ENCODE measurements at places on chromosomes 13 and 19.
A peak's percentile ranks its signal among the peaks of the same experiment; 100 is the strongest.

GRCh38 chr19:55392820-55393761 lies 7.4 kb downstream of the RPL28 start:
- DNase-seq = peak; percentile 27

- no peak for DNase-seq
These were observed 35.0 kb upstream of the KLF2 start for GRCh38 chr19:16289594-16289993.

GRCh38 chr13:31069808-31070534 lies 91.7 kb downstream of the HSPH1 start:
- no peak for DNase-seq

DNA sequence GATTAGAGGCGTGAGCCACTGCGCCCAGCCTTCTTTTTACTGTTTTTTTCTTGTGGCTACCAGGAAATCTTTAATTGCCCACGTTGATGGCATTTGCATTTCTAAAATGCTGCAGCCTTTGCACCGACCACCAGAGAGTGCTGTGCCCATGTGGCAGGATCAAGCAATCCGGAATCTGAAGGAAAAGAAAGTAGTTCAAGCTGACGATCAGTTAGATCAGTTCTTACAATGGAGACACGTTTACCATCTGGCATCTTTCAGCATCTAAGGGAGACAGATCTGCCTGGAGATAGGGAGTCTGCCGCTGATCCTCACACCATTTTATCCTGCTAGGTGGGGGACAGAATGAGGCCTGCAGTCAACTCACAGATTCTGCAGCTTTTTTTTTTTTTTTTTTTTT lies 19.9 kb downstream of the TINCR start:
- DNase-seq = peak; percentile 67

- no peak for DNase-seq
These were observed 646 bp upstream of the SLC10A2 start for GRCh38 chr13:103066781-103067345.

DNA sequence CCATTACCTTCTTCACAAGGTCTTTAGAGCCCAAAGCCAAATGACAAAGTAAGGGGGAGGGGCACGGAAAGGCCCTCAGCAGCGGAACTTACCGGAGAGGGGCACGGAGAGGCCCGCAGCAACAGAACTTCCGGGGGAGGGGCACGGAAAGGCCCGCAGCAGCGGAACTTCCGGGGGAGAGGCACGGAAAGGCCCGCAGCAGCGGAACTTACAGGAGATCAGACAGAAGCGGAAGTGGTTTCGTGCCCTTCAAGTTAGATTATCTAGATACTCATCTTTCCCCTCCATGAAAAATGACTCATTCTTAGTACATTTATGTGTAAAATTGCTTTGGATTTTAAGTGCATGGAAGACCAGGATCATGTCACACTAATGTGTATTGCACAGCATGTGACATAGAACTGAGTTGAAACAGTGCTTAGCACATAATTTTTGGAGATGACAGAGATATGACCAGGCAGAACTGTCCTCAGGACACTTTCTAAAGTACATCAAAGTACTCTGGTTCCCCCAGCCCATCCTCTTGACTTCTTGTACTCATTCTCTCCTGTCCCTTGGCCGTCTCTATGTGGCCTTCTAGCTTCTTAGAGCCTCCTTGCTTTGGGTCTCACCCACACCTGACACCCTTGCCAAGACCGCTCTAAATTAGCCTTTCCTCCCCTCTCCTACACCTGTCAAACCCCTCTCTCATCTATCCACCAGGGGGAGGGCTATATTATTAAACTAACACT lies 25.7 kb upstream of the TPTE2 start:
- DNase-seq = peak; percentile 75

- no peak for DNase-seq
These were observed 257.8 kb upstream of the IPO5 start for GRCh38 chr13:97695684-97696083.

DNA sequence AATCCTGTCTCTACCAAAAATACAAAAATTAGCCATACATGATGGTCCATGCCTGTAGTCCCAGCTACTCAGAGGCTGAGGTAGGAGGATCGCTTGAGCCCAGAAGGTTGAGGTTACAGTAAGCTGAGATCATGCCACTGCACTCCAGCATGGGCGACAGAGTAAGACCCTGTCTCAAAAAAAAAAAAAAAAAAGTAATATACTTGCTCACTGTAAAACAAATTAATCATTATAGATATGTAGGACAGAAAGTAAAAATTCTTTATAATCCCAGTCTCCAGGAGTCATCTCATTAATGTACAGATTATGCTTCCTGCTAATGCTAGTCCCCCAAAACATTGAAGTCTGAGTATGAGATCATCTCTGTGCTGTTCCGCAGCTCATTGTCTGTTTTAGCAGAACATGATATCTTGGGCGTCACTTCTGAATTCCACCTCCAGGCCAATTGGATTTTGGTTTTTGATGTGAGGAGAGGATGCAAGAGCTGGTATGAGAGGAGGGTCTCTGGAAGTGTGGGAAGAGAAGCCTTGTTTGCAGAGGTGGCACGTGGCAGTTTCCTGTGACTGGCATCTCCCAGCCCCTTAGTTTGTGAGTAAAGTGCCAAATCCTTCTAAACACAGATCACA lies 75.4 kb upstream of the NPAS1 start:
- DNase-seq = no peak

DNA sequence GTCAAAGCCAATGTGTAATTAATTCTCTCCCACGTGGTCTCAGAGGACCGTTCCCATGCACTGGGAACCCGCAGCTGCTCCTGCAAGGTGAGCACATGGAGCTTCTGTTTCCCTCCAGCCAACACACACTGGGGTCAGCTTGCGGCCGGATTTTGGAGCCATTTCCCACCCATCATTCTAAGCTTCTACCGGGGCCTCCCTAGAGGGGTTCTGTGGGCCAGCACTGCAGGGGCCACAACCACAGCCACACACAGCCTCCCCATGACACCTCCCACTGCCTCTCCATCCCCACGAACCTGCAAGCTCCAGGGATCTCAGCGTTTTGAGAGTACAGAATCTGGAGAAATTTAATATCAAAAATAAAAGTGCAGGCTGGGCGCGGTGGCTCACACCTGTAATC lies 120.7 kb upstream of the SOX1 start:
- no peak for DNase-seq

DNA sequence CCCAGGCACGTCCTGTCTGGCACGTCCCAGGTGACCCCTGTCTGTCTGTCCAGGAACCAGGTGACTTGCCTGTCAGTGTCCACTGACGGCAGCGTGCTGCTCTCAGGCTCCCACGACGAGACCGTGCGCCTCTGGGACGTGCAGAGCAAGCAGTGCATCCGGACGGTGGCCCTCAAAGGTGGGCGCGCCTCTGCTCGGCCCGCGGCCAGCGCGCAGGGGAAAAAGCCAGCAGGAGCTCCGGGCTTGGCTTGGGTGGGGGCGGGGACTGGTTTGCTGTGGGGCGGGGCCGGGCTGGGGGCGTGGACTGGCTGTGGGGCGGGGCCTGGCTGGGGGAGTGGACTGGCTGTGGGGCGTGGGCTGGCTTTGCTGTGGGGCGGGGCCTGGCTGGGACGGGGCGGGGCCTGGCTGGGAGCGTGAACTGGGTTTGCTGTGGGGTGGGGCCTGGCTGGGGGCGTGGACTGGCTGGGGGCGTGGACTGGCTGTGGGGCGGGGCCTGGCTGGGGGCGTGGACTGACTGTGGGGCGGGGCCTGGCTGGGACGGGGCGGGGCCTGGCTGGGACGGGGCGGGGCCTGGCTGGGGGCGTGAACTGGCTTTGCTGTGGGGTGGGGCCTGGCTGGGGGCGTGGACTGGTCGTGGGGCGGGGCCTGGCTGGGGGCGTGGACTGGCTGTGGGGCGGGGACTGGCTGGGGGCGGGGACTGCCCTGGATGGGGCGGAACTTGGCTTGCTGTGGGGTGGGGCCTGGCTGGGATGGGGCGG lies 7.2 kb downstream of the WDR18 start:
- peak; percentile 56 for DNase-seq

DNA sequence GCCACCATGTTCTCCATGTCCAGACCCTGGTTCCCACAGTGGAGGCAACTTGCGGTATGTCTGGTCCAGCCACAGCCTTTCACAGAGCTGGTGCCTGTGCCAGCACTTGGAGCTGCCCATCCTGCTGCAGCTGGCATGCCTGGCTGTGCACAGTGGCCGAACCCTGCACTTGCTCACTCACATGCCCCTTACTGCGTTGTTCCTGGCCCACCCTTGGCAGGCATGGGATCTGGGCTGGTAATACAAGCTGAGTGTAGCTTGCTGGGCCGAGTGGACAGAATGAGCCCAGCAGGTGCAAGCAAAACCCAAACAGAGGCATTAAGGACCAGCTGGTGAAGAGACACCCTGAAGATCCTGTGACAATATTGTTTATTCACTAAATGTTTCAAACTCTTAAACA lies 583.9 kb upstream of the SLITRK6 start:
- no peak for DNase-seq

GRCh38 chr13:108959234-108959633 lies 329.8 kb downstream of the MYO16 start:
- DNase-seq = no peak

GRCh38 chr19:8357007-8357521 lies 6.9 kb upstream of the ANGPTL4 start:
- DNase-seq = peak; percentile 29

DNA sequence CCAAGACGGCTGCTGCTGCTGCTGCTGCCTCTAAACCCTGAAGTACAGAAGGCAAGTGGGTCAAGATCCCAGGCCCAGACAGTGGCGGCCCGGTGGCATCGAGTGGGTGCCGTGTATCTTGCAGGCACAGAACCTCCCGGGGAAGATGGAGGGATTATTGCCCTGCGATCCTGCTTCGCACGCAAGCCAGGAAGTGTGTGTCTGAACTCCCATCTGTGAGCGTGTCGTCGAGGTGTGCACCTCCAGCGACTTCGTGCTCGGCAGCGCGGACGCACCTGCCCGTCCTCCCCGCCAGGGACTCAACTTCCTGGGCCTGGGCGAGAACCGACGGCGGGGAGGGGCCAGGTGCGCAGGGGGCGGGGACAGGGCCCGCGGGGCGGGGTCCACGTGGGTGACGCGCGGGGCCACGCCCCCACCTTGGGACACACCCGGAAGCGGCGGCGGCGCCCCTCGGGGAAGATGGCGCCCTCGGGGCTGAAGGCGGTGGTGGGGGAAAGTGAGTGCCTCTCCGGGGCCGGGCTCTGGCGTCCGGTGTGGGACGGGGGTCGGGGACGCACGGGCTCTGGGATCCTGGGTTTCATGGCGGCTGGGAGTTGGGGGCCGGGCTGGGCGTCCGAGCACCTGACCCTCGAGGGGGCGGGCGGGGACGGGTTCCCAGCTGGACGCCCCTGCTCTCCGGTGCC lies at the start of gene STXBP2:
TSS of gene STXBP2 (plus strand) at position 420 of the 683 bp plus-strand sequence. CDS start at position 460, 40 bp downstream.
- peak; percentile 89 for DNase-seq

- DNase-seq = no peak
These were observed 64.0 kb downstream of the RXFP2 start for GRCh38 chr13:31803311-31803710.

DNA sequence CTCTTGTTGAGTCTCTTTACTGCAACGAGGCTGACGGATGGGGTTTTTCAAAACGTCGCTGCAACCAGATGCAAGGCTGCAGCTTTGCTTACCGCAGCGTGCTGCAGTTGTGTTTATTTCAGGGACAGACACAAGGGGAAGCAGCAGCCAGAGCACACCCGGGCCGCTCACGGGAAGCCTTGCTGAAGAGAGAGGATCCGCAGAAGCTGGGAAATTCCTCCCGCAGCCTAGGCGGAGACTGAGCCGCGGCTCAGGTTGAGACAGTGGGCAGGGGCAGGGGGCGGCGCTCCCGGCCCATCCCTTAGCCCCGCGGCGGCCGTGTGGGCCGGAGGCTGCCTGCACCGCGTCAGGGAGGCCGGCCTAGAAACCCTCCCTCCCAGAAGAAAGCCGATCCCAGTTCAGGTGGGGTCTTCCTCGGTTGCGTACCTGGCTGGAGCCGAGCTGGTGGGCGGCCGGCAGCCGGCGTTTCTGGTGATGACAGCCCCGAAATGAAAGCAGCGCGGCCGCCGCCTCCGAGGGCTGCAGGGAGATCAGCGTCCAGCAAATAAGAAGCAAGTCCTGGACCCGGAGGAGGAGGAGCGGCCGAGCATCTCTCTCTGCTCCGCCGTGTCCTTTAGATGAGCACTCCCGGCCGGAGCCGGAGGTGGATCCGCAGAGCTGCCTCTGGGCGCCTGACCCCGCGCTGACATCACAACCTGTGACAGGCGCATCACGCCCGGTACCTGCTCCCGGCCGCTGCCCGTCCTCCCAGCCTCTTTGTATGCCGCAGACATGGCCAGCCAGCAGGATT lies at the start of gene FRY:
TSS of gene FRY (plus strand) at position 750 of the 790 bp plus-strand sequence. CDS start at position 772, 22 bp downstream.
- peak; percentile 52 for DNase-seq

DNA sequence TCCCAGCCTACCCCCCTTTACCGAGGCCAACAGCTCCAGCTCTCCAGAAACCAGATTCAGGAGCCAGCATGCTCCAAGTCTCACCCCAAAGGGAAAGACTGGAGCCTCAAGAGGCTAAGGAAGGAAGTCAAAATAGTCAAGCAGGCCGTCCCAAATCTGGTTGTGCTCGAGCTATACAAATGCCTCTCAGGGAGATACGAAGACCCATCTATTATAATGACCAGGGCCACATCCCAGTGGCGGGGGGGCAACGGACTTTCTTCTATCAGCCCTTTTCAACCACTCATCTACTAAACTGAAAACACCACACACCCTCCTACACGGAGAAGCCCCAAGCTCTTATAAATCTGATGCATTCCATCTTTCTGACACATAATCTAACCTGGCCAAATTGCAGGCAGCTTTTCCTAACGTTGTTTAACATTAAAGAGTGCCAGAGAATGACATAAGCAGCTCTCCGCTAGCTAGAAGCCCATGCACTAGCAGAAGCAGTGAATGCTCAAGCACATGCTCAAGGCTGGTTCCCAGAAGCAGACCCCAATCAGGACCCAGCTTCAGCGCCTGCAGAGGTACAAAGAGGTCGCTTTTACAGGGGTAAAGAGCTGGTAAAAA lies 104.6 kb upstream of the ZNF98 start:
- DNase-seq = no peak

DNA sequence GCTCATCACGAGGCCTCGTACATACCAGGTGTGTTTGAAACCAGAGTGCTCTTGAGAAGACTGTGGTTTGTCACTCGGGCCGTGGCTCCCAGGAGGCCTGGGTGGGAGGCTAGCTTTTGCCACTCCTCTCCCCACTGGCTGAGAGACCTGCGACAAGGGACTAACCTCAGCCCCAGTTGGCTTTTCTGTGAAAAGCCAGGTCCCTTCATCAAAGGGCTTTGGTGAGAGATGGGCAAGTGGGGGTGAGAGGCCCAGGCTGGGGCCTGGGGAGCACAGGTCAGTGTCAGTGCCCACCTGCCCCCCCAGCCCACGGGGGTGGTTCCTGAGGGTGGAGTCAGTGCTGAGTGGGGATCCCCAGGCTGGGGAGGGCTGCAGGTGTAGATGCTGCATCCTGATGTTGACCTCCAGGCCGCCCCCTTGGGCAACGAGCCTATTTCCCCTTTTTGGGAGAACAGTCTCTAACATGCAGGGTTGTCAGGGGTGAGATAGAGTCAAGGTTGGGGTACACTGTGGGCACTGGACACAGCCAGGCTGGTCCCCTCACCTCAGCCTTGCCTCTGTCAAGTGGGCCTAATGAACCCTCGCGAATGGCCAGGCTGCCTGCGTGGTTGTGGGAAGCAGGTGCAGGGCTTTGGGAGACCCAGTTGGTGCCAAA lies 661 bp downstream of the KCNJ14 start:
- no peak for DNase-seq

Data from NAMALWA (cell line).